ENCODE measurements at places on chromosomes 6 and 20.

DNA sequence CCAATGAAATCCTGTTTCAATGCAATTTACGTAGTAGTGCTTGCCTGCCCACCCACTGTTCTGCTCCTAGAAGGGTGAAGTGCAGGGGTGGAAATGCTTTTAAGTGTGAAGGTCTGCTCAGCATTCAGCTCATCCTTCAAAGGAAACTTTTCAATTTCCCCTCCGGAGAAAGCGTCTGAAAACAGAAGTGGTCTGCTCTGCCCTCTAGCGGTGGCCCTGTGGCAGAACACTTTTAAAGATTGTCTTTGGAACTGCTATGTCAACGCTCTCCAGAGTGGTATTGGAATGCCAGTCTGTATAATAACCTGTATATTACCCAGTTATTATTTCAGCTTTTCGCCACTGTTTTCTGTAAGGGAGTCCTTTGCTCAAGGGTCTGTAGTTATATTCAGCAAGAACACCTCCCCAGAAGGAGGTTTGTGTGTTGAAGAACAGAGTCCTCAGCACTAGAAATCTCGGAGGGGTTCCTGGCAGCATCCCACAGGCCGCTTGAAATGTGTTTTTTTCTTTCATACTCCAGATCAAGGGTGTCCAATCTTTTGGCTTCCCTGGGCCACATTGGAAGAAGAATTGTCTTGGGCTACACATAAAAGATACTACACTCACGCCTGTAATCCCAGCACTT is 63.1 kb upstream of the KLHL31 start:
- peak; percentile 48 for DNase-seq

GRCh38 chr20:51387125-51387875 is 155.2 kb downstream of the NFATC2 start:
- DNase-seq, result no peak

- no peak for DNase-seq
Observed at GRCh38 chr6:33634161-33634727, 13.1 kb downstream of the ITPR3 start.

DNA sequence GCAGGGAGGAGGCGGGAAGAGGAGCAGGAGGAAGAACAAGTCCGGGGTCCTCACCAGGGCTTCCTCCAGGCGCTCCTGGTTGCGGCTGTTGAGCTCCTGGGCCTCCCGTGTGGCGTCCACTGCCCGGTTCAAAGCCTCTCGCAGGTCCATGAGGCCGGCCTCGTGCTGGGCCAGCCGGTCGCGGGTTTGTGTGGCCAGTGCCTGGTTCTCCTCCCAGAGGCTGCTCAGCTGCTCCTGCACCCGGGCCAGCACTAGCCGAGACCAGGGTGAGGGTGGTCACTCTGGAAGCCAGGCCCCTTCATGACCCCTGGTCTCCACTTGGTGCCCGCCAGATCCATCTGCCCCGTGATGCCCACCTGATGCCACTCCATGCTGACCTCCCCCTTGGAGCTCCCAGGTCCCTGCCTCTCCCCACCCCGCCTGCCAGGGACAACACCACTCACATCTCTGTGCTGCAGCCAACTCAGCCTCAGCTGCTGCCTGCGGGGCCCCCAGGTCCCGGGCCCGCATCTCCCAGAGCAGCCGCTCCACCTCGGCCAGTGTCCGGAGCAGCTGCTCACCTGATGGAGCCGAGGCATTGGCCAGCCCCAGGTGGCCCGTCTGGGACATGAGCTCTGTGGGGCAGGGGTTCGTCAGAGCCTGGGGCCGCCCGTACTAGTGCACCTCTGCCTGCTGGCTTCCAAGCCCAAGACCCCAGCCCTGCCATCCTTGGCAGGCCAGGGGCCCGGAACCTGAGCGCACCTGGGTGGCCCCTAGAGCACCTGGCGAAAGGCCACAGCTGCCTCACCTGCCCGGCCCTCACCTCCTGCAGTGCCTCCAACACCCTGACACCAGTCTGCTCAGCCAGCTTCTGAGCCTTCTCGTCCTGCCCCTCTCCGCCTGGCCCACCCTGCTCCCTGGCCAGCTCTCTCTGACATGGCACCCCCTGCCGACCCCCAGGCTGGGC is 15.9 kb downstream of the ADRM1 start:
- no peak for DNase-seq

GRCh38 chr6:131981624-131981978 is 30.4 kb upstream of the CCN2 start:
- DNase-seq, result no peak

- no peak for DNase-seq
Observed at GRCh38 chr6:141388666-141389065, 744.1 kb upstream of the GJE1 start.

GRCh38 chr20:22159276-22159675 is 425.1 kb downstream of the FOXA2 start:
- DNase-seq, result no peak

- no peak for DNase-seq
Observed at GRCh38 chr6:42162384-42162783, 10.8 kb upstream of the GUCA1A start.

DNA sequence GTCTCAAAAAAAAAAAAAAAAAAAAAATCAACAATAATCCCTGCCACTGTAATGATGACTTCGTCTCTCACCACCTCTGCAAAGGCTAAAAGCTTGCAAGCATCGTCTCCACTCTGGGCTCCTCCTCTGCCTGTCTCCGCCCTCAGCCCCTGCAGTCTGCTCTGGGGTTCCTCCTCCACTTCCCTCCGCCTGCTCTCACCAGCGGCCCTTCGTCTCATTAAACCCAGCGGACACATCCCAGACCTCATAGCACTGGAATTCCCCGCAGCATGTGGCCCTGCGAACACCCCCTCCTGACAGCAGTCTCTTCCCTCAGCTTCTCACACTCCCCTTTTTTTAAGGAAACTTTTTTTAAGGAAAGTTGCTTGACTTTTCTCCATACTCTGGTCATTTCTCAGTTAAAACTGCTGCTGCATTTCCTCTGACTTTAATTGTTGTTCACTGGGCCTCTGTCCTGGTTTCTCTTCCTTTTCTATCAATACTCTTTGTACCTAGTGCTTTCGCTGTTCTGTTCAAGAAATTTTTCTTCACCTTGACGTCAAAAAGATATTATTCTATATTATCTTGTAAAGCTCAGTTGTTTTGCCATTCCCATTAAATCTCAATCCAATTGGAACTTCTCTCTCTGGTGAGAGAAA is 70.9 kb upstream of the PLEKHG1 start:
- DNase-seq, result no peak

DNA sequence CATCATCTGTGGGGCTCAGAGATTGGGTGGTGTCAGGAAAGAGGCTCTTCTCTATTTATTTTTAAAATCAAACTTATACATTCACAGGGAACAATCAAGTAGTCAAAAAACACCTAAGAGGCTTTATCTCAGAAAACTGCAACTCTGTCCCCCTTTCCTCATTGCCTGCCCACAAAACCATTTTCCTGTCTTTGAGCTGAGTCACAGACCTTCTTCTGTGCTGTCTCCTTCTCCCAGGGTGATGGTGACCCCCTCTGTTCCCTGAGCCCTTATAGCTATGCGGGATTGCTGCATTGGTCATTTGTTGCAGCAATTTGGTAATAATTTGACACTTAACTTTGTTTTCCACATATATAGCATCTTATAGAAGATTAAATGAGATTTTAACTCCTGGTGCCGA is 195.2 kb upstream of the PROKR2 start:
- DNase-seq, result no peak

GRCh38 chr6:142728910-142729481 is 216.0 kb downstream of the HIVEP2 start:
- DNase-seq, result no peak

DNA sequence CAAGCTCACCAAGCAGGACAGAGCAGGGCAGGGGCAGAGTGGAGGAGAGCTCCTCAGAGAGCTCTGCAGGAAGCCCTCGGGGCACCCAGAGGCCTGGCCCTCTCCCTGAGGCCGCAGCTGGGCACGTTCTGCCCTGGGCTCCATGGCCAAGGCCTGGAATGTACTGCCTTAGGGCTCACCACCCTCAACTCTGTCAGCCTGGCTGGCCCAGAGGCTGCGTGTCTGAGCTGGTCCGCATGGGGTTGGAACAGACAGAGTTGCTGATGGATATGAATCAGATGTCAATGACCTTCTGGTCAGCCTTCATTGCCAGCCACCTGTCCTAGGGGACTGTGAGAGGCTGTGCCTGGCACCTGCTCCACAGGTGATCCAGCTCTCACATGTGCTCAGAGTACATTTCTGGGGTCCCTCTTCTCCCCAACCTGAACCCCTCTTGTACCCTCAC is 33.2 kb upstream of the PCMTD2 start:
- no peak for DNase-seq

- DNase-seq, result no peak
Observed at GRCh38 chr6:97882755-97883154, 599.7 kb upstream of the MMS22L start.

GRCh38 chr6:54810147-54810546 is 36.4 kb upstream of the FAM83B start:
- no peak for DNase-seq

- DNase-seq, result no peak
Observed at GRCh38 chr6:6915813-6916547, 191.8 kb upstream of the RREB1 start.

GRCh38 chr6:30162265-30163089 is 869 bp upstream of the TRIM15 start:
- DNase-seq, result no peak

DNA sequence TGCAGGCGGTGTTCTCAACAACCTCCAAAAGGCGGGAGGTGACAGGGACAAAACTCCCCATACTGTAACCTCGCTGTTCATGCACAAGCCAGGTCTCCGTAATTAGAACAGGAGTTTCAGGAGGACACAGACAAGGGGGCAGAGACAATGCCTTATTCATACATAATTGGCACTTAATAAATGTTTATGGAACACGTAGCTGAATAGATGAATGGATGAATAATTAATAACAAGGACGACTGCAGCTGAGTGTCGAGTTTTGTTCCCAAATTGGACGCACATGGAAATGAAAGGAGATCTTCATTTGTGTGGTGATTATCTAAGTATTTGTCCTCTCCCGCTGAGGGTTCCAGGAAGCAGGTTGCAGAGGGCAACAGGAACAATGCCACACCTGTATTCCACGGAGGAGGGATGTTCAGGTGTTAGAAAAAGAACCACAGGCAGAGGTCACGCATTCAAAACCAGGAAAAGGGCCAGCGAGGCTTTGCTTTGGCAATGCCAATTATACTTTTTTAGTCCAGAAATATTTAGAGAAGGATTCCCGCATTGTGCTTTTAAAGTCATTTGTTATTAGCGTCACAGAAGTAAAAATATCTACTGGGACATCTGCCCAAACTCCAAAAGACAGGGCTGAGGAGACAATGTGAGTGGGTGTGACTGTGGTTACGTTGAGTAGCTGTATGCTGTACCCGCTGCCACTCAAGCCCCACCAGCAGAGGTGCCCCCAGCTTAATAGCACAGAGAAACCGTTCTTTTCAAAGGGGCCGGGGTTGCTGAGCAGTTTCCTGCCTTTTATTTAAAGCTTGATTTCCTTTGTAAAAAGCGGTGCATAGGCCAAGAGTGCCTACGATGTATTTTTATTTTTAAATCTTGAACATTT is 123.3 kb downstream of the PXDC1 start:
- no peak for DNase-seq

- no peak for DNase-seq
Observed at GRCh38 chr6:165183071-165183470, 126.3 kb downstream of the C6orf118 start.

- DNase-seq, result no peak
Observed at GRCh38 chr6:89081129-89081422, 525 bp downstream of the PNRC1 start.

- no peak for DNase-seq
Observed at GRCh38 chr6:111722179-111722731, 116.6 kb upstream of the TRAF3IP2 start.

- no peak for DNase-seq
Observed at GRCh38 chr6:90162648-90163387, 133.8 kb downstream of the BACH2 start.

DNA sequence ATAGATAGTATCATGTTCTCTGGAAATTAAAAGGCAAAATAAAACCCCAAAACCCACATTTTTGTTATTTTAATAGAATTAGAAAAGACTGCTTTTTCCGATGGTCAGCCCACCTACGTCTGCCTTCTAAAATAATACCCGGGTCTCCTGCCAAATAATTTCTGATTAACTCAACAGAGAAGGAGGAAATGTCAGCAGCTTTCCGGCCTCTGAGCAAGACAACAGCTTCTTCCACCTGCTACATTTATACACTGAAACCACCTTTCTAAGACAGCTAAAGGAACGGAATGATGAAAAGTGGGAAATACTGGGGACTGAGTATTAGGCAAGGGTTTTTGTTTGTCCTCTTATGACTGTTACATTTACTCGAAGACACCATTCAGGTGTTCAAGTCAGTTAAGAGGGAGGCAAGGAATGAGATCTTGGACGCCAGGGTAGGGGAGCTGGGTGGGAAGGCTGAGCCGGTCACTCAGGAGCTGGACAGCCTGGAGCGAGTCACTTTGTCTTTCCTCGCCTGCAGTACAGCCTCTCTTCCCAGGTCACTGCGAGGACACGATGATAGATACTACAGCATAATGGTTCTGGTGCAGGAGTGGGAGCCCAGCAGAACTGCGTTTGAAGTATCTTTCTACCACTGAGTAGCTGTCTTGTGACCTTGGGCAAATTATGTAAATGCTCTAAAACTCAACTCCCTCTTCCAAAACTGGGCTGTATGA is 96.3 kb upstream of the QKI start:
- DNase-seq, result no peak

- DNase-seq, result no peak
Observed at GRCh38 chr6:148550569-148550968, 196.3 kb upstream of the UST start.

GRCh38 chr6:87949194-87949593 is 98.4 kb upstream of the SPACA1 start:
- DNase-seq, result no peak

- DNase-seq, result no peak
Observed at GRCh38 chr20:1402149-1402548, 9.3 kb upstream of the FKBP1A start.

- DNase-seq, result no peak
Observed at GRCh38 chr6:136085370-136086115, 164.6 kb downstream of the MTFR2 start.

- DNase-seq, result no peak
Observed at GRCh38 chr20:15628851-15629353, 944.3 kb downstream of the KIF16B start.

- DNase-seq, result no peak
Observed at GRCh38 chr6:26328265-26328844, 36.6 kb upstream of the BTN3A2 start.
